Left hindlimb (tissue), 1 donor: ENCODE measurements at places on chromosomes 12 and 14.

GRCh38 chr12:50690925-50691324, 73.0 kb upstream of the ATF1 start:
- peak; percentile 52 for DNase-seq

- DNase-seq: no peak
These were observed 30.2 kb upstream of the SRGAP1 start for GRCh38 chr12:63814146-63814772.

GRCh38 chr12:52229836-52230343, 3.2 kb upstream of the KRT7 start:
- DNase-seq: no peak

GRCh38 chr12:94109160-94109559, 39.2 kb upstream of the PLXNC1 start:
- DNase-seq: no peak

DNA sequence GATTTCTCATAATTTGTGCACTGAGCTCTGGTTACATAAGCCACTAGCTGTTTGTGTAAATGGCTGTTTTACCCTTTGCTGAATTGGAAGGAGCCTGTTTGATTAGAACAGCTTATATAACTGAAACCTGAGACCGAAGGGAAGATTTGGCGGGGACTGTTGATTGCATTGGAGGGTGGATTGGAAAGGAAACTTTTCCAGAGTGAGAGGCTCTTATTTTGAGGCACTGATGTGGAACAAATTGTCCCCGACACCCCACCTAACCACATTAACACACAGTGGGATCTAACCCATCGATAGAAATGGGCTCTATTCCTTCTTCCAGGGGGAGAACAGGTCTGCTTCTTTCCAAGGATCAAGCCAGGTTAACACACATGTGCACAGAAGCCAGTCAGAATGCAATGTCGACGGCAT, 51.7 kb downstream of the TMEM30B start:
- no peak for DNase-seq

DNA sequence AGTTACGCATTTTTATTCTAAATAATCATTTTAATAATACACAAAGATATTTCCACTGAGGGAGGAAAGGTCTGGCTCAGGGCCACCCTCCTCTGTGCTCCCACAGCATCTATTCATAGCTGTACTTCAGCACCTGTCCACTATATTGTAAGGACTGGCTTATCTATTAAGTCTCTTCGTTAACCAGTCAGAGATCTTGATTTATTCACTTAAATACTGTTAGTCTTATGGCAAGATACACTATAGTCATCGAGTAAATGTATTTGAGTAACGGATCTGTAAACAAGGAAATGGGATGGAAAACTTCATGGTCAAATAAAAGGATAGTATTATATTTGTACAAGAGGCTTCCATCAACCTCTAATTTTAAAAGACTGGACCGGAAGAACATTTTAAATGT, 54.6 kb downstream of the SPTLC2 start:
- no peak for DNase-seq

GRCh38 chr12:53383258-53383657, 3.3 kb downstream of the SP1 start:
- DNase-seq: no peak

- no peak for DNase-seq
These were observed 543.1 kb downstream of the LRFN5 start for GRCh38 chr14:42149609-42150261.

DNA sequence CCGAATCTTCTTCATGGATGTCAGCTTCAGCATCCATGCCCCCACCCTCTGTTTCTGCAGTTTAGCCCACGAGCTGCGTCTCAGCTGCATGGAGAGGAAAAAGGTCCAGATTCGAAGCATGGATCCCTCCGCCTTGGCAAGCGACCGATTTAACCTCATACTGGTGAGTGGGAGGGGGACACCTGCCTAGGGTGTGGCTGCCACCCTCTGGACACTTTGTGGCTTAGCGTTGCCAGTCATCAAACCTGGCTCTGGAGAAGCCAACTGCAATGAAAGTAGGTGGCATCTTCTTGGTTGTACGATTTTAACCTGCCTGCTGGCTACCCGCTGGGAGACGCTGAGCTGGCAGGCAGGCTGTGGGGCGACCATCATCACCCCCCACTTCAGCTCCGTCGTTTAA, 16.7 kb downstream of the DCAF4 start:
- no peak for DNase-seq

DNA sequence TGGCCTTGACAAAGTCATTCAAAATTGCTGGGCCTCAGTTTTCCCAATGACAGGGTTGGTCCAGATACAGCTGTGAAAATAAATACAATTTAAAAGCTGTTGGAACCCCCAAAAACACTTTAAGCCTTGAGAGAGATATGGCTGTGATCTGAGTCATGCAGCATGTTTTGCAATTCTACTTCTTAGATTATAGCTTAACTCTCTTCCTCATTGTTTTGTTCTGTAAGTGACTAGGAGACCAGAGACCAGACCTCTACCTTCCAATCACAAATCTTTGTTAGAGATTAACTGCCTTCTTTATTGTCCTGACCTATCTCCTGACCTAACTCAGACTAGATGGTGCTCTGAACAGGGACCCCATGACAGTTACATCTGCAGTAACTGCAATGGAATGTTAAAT, 198.1 kb downstream of the STXBP6 start:
- DNase-seq: no peak

DNA sequence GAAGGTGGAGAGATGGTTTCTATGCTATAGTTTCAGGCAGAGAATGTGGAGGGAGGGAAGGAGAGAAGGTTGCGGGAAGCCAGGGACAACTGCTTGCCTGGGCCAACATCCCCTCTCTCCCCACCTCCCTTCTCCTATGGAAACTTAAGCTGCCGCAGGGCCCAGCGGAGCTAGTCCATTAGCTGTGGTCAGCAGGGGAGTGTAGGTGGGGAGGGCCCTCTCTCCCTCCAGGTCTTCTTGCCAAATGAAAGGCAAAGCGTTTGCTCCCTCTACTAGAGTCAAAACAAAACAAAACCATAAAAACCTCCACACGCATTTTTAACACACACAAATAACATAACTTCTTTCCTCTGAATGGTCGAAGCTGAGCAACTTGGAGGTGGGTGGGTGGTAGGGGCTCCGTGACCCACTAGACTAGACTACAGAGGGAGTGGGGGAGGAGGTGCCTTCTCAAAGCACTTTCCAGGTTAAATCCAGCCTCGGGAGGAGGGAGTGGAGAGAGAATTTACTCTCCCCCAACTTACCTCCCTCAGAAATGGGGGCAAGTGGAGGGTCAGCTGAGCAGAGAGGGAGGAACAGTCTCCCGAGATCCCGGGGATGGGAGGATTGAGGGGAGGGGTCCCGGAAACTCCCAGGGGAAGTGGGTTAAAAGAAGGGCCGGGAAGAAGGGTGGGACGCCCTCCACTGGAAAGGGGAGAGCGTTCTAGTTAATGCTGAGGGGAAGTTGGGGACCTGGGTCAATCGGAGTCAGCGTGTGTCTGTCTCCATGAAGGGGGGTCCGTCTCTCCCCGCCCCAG, 4.6 kb upstream of the CACNB3 start:
- DNase-seq: no peak

- no peak for DNase-seq
These were observed 18.5 kb upstream of the CCDC175 start for GRCh38 chr14:59595071-59595470.

DNA sequence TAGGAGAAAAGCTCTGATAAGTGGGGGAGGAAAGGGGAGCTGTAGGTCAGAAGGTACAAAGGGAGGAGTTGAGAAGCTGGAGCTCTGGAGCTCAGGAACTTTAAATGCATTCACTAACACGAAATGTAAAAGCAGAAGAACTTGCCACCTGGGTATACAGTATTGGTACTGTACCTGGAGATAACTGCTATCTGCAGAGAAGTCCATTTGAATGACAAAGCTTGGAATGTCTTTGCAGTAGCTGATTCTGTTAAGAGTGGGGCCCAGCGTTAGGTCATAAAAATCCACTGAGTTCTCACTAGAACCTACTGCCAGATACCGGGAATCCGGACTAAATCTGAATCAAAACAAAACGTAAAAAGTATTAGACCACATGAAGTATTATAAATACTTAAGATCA, 55.6 kb downstream of the ZC3H14 start:
- DNase-seq: no peak
